ENCODE measurements at places on chromosomes 4 and X.
A peak's percentile ranks its signal among the peaks of the same experiment; 100 is the strongest.

DNA sequence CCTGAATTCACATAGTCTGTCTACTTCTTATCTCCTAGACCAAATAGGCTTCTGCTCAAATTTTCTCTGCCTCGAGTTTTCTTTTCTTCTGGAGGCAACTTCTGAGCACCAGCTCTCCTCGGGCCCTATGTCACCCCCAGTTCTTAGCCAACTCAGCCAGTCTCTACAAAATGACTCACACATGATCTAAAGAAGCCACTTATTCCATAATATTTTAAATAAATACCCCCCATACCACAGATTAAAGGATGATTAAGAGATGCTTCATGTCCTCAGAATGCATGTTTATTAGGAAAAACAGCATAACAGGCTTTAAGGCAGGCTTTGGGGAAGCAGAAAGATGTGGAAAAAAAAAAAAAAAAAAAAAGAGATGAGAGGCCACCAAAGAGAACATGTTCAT, 36.6 kb upstream of the DDX53 start:
- DNase-seq: peak; percentile 8

- no peak for DNase-seq
Measured at GRCh38 chr4:108965016-108965415, 202.2 kb upstream of the ETNPPL start.

DNA sequence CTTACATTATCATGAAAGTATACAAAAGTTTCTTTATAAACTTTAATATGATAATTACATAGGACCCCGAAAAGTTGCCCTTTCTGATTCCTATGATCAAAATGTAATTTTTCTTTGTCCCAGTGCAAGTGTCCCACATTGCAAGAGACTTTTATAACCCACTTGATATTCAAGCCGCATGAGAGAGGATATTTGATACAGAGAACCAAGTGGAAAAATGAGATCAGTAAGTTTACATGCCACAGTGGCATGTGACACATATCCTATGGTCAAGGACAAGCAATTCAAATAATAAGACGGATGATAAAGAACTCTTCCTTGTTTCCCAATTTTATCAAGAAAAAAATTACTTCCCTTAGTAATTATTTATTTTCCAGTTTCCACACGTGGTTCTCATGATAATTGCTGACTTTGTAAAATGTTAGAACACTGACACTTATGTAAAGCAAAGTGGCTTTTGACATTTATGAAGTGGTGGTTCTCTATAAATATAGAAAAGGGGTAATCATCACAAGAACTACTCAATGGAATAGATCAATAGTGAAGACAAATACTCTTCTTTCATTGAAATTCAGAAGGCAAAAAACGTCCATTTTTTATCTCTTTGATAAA, 273.7 kb upstream of the NOCT start:
- no peak for DNase-seq

DNA sequence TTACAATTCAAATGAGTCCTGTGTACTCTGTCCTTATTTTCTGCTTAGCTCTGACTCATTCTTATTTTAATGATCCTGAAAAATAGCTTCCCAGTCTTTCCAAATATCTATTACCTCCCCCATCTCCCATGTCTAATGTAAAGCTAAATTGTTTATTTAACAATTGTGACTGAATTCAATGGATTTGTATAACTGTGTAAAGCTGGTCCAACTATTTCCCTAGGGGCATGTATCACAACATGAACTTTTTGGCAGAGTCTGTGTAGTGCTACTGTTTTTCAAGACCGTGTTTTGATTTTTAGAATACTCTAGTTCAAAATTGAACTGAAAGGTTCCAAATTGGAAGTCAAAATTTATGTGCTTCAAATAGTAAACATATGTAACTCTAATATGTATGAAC, 67.8 kb downstream of the SPCS3 start:
- peak; percentile 56 for DNase-seq

DNA sequence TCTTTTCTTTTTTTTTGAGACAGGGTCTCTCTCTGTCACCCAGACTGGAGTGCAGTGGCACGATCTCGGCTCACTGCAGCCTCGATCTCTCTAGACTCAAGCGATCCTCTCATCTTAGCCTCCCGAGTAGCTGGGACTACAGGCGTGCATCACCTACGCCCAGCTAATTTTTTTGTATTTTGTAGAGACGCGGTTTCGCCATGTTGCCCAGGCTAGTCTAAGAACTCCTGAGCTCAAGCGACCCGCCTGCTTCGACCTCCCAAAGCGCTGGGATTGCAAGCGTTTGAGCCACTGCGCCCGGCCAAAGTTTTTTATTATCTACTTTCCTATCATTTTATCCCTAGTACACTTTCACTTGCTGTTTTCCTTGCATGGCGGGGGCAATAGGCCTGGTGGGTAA, 1.4 kb downstream of the UBA6 start:
- no peak for DNase-seq

- no peak for DNase-seq
Measured at GRCh38 chrX:153725039-153725831, 579 bp downstream of the ABCD1 start.
